ENCODE measurements at places on chromosomes 1 and 21.

- H3K4me3 ChIP-seq = no peak overlapping the region
- H3K27ac ChIP-seq = no peak overlapping the region
- H3K4me1 ChIP-seq = no peaks in the 10 kb centered on the region
- DNase-seq = no peak
These were observed 16.0 kb downstream of the ZNF697 start for GRCh38 chr1:119632103-119632490.

GRCh38 chr1:21891621-21892479 lies 45.3 kb downstream of the HSPG2 start:
- no peaks in the 10 kb centered on the region for H3K27me3 ChIP-seq
- peaks cover 5% of the 10 kb centered on the region for H3K36me3 ChIP-seq
- H3K4me1 ChIP-seq = peaks cover 5% of the 10 kb centered on the region
- no peak overlapping the region for H3K4me3 ChIP-seq
- no peak overlapping the region for H3K27ac ChIP-seq
- no peak for DNase-seq

- H3K4me3 ChIP-seq = no peak overlapping the region
- no peak overlapping the region for H3K27ac ChIP-seq
- H3K27me3 ChIP-seq = no peaks in the 10 kb centered on the region
- H3K36me3 ChIP-seq = peaks cover 8% of the 10 kb centered on the region
These were observed 78.0 kb downstream of the HLCS start for GRCh38 chr21:36888466-36888865.

DNA sequence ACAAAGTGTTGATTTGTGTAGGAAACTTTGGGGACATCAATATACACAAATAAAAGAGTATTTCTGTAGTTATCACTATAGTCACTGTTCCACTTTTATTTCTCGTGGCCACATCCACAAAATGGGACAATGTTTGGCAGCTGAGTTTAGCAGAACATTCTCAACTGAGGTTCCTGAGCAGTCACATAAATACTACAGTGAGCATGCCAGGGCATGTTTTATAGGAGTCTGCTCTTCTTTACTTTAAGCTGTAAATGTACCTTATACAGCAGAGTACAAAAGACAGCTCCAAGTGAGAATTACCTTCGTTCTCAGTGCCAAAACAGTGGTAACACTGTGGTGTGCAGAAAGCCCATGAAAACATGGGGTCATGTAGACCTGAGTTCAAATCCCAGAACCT lies 5.0 kb downstream of the BTG3 start:
- peak overlapping the region; percentile 45 for H3K27ac ChIP-seq
- DNase-seq = no peak
- H3K36me3 ChIP-seq = peaks cover 3% of the 10 kb centered on the region
- H3K4me3 ChIP-seq = no peak overlapping the region
- H3K4me1 ChIP-seq = peaks cover 15% of the 10 kb centered on the region
- H3K27me3 ChIP-seq = no peaks in the 10 kb centered on the region
